ENCODE measurements at places on chromosomes 5 and 9.

DNA sequence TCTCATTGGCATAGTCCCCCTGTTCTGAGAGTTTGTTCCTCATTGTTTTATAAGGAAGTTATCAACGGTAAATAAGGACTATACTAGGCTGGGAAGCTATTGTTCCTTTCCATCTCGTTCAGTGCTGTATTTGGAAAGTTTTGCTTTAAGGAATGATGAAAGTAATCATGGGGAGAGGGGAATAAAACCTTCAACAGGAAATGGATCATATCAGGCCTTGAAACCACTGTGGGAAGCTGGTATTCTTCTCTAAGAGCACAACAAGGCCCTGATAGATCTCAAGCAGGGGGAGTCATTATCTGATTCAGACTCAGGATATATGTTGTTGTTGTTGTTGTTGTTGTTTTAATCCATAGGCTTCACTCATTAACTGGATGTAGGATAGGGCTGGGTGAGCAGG, 474.5 kb downstream of the ENC1 start:
- DNase-seq, result no peak

DNA sequence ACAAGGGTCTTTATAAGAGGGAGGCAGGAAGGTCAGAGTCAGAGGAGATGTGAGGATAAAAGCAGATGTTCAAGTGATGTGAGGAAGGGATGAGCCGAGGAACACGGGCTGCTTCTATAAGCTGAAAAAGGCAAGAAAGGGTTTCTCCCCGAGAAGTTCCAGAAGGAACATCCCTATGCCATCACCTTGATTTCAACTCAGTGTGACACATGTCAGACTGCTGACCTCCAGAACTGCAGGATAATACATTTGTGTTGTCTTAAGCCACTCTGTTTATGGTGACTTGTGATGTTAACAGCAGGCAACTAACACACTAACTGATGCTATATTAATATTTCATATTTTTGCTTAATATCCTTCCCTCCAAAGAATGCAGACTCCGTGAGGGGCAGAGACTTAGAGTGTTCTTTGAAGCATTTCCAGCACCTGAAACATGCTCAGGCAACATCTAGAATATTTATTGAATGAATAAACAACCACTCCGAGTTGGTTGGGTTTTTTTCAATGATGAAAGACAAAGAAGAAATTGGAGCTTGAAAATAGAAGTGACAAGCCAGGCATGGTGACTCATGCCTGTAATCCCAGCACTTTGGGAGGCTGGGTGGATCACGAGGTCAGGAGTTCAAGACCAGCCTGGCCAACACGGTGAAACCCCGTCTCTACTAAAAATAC, 77.6 kb upstream of the ADRA1B start:
- no peak for DNase-seq

- DNase-seq, result no peak
Observed at GRCh38 chr5:9733486-9733885, 103.3 kb upstream of the TAS2R1 start.

- no peak for DNase-seq
Observed at GRCh38 chr9:26169708-26170107, 491.5 kb upstream of the TUSC1 start.

DNA sequence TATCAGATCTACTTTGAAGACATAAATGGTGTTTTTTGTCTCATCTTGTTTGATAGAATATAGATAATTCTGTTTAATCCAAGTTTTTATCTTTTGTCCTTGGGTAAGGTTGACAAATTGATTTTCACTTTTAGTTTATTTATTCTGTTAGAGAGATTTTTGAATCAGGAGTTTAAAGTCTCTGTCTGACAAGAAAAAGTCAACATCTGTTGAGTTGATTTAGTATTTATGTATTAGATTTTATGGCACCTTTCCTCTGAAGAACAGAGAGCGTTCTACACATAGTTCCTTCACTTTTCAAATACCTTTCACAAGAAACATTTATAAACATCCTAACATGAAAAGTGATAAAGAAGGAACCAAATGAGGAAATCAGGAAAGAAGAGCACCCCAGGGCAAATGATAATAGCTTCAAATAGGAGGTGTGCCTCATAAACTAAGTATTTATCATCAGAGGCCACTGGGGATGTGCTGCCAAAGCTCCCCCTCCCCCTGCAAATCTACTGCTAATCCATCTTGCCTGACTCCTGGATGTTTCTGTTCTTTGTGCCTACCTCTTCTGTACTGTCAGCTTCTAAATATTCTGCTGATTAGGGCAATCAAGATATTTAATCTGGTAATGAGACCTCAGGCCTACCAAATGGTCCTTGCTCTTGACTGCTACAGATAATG, 457.7 kb upstream of the CHD1 start:
- no peak for DNase-seq

- DNase-seq, result no peak
Observed at GRCh38 chr5:171242521-171242920, 66.5 kb upstream of the TLX3 start.

DNA sequence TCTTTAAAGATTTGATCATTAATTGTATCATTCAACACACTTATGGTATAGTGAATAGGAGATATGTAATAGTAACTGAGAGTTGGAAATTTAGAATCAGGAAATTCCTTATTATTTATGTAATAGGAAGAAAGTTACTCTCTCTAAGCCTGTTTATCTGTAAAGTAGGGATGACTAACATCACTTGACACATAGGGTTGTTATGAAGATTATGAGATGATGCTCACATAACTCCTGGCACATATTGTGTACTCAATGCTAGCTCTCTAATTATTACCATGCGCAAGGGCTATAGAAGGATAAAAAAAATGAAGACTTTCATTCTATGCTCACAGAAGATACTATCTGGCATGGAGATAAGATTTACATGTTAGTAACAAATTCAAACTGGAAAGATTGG, 149.9 kb downstream of the ISOC1 start:
- DNase-seq, result no peak

DNA sequence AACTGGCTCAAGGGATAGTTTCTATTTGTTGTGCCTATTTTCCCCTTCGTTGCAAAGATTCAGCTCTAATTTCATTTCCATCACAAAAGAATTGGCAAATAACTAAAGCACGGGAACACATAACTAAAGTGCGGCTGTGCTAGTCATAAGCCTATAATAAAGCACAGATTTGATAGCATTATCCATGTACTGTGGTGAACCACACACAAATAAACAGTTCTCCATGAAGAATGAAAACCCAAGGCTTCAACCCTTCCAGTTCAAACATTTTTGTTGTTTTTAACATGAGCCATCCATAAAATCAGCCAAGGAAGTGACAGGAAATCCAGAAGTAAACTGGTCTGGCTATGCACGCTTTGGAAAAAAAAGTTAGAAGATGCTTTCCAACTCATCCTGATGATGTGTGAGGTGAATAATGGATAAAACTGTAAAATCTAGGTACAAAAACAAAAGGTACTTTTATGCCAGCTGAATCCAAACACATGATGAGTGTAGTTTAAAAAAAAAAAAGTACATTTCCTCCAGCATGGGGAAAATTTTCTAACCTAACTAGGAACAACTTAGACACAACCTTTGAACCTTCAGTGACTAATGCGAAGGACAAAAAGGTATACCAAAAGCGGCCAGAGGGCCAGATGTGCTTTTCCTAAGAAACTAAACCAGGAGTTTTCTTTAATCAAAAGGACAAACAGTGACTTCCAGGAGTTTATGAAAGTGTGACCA, 10.2 kb downstream of the ZNF608 start:
- DNase-seq, result no peak

DNA sequence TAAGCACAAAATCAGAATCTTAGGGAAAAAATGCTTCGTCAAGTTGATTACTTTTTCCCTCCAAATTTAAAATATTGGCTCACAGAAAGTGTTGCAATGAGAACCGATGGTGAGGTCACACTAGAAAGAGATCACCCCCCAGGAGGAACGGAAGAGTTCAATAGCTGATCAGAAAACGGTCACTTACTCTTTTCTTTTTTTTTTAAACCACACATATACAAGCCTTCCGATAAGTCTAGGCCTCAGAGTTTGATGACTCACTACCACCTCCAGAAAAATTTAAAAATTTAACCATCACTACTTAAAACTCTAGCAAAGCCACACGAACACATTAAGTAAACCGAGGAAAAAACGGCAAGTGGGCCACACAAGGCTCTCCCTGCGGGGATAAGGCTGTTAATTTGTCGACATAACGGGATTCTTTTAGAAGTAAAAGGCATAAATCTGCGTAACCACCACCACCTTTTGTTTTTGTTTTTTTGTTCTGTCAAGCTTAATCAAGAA, 1.2 kb downstream of the SURF4 start:
- no peak for DNase-seq

DNA sequence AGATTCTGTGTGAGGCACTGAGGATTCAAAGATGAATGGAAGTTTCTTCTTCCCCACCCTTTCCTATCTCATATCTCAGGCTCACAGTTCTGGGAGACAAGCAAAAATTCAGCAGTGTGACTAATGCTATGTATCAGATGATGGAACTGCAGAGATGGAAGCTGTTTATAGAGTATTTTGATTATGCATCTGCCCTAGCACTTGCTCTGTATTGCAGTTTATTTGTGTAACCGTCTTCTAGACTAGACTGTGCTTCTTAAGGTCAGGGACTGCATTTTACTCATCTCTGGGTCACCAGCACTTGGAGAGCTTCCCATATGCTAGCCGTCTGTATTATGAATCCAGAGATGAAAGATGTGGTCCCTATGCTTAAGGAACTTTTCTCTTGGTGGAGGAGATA, 12.6 kb downstream of the CAVIN4 start:
- DNase-seq, result no peak

DNA sequence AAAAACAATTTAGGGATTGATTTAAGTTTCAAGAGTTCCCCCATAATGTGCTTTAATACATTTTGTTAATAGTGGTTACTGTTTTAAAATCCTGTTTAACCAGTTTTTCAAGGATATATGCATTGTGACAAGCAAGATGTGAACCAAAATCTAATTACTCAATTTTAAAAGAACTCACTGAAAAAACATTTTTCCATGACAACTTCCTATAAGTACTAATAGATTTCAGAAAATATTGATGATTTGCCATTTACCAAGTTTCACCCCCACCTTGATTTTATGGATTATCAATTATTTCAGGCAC, 4.9 kb upstream of the DNAJC21 start:
- no peak for DNase-seq

DNA sequence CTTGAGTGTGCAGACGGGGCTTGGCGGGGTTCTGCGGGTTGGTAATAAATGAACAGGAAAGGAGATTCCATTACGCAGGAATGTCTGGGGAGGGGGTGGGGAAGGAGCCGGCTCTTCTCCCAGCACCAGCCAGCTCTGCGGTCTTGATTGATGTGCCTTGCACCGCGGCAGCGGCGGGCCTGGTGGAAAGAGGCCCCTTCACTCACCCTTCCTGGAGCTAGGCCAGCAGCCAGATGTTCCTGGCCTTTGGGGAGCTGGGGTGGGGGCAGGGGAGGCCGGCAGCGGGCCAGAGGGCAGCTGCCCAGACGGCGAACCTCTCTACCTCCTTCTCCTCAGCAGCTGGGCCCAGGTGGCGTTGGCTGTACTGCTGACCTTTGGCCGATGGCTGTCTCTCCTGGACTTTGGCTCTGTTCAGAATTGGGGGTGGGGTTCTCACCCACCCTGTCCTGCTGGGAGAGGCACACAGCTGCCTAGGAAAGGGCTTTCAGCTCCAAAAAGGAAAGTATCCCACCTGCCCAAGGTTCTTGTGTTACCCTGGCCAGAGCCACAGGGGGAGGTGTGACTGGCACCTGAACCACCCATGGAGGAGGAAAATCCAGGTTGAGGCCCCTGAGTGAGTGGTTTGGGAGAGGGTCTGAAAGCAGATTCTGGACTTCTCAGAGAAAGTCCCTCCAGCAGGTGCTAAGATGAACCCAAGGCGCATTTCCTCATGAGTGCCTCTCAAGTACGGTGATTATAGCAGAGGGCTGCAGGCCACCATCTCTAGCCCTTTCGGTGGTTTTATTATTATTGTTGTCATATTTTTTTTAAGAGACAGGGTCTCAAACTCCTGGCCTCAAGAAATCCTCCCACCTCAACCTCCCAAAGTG, 58.0 kb upstream of the SYNPO start:
- DNase-seq, result no peak

- DNase-seq, result no peak
Observed at GRCh38 chr9:121684381-121685145, 33.1 kb downstream of the DAB2IP start.
